ENCODE measurements at places on chromosomes 1 and 21.

- DNase-seq: no peak
These were observed 51.9 kb downstream of the LRRN2 start for GRCh38 chr1:204633665-204634064.

DNA sequence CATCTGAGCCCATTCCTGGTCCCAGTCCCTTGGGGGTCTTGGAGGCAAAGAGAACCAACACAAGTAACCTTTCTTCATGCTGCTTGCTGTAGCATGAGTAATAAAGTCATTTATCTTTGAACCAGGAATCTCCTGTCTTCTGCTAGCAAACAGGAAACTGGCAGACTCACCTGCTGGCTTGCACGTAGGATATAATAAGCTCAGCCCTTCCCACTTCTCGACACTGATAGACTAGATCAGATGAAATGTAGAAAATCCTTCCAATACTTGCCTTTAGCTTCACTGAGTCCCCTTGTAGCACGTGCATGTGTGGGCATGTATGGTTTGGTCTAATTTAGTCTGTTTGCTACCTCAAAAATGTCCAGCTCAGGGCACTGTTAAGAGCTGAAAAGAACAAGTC lies 6.5 kb upstream of the TFF2 start:
- DNase-seq: no peak

DNA sequence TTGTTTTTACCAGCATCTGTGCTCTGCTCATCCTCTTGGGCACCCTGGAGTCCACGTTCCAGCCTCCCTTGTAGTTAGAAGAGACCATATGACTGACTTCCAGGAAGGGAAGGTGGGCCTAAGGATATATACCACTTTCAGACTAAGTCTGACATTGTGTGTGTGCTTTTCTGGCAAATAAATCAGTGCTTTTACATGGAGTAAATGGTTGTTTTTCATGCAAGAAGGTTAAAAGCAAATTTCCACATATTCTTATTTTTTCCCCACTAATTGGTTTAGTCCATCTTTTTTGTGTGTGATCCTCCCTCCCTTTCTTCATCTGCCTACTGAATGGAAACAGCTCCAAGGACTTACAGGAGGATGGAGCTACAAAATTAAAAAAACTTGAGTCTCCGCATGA lies 119.8 kb downstream of the TBX15 start:
- no peak for DNase-seq

- no peak for DNase-seq
These were observed 111.1 kb downstream of the NAV1 start for GRCh38 chr1:201649761-201650622.

DNA sequence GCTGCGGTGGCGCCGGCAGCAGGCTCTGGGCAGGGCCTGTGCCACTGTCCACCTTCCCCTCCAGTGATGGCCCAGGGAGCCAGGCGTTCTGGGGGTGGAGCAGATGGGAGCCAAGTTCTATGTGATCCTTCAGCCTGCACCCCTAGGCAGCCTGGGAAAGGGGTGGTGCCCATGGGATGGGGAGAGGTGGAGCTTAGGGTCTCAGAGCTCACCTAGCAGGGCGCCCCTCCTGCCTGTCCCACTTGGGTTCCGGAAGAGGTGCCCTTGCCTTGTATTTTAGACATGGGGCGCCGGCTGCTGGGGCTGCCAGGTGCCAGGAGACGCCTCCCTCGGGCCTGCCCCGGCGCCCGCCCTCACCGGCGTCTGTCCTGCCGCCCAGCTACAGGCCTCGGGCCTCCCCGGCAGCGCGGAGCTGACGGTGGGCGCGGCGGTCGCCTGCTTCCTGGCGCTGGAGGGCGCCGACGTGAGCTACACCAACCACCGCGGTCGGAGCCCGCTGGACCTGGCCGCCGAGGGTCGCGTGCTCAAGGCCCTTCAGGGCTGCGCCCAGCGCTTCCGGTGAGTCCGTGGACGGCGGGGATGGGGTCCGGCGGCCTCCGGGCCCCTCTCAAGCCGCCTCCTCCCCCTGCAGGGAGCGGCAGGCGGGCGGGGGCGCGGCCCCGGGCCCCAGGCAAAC lies 3.1 kb upstream of the MMP23B start:
- peak; percentile 38 for DNase-seq

DNA sequence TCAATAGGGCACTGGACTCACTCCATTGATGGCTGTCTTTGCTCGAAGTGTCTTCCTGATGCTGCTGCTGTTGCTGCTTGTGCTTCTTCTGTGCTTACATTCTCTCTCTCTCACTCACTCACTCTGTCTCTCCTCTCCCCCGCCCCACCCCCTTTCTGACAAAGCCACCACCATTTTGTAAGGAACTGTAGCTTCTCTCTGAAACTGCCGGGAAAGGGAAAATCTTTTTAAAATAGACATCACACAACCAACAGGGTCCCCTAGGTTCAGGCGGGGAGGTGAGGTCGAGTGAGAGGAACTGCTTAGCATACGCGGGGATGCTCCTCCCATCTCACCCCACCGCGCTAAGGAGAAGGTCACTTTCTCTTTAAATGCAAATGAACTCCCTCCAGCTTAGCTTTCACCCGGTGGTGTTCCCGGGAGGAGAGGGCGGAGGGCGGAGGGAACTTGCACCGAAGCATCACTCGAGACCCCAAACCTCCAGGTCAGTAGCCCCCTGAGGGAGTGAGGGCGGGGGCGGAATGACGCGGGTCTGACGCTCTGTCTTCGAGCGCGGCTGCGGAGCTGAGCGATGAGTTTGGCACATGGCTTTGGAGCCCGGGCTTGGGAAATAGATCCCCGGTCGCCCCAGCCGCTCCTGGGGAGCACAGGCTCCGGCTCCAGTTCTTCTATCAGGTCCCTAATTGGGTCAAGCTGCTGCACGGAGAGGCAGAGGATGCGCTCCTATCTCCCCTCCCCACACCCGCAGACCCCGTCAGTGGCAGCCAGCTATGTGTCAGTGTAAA lies at the start of gene CCDC28B:
Gene CCDC28B (plus strand): TSS at position 370 of the 785 bp plus-strand sequence. CDS start 1,341 bp downstream, outside the sequence.
- peak; percentile 48 for DNase-seq

DNA sequence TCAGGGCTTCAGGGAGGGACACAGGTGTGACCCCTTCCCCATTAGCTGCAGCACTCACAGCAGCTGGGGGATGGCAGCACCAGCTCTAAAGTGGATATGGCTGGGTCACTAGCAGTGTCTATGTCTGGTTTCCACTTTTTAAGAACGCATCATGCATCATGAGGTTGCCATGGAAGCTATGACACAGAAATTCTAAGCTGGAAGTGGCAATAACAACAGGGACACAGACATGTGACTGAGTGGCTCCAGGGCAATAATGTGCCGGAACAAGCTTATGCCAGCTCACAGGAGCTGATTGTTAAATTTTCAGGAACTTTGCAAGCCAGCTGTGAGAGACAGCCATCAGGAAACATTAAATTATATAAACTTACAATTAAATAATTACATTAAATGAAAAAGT lies 51.2 kb upstream of the NFASC start:
- DNase-seq: no peak

- no peak for DNase-seq
These were observed 84.5 kb downstream of the RPS6KC1 start for GRCh38 chr1:213135572-213135971.

DNA sequence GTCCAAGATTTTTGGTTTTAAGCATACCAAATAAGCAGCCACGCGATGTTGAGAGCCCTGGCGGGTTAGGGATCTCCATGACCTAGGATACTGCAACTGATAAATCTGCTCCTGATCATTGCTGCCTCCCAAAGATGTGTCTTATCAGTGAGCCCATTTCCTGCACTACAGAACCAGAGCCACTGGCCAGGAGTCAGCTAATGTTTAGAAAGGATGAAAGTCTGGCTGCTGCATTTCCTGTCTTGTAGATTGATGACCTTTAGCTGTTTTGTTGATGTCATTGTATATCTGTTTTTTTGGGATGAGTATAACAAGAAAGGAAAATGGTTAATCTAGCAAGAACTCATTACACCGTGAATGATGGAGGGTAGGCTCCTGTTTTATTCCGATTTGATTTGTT lies 74.5 kb downstream of the C1orf21 start:
- no peak for DNase-seq

DNA sequence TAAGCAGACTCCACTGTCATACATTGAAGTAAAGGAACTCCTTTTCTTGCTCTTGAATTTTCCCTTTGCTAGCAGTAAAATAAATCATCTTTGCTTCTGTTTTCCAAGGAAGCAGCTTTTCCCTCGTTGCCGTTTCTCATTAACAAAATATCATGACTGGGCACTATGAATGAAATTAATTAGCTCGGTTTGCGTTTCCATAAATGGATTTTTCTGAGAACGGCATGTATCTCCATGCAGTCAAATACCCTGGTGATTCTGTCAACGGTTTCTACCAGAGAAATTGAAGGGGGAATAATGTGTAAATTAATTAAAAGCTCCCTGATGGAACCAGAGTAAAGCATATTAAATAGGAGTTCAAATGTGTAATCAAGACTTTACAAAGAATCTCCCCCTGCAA lies 265.1 kb downstream of the LRRC40 start:
- no peak for DNase-seq

GRCh38 chr1:229033480-229033879 lies 237.4 kb upstream of the RAB4A start:
- DNase-seq: no peak

DNA sequence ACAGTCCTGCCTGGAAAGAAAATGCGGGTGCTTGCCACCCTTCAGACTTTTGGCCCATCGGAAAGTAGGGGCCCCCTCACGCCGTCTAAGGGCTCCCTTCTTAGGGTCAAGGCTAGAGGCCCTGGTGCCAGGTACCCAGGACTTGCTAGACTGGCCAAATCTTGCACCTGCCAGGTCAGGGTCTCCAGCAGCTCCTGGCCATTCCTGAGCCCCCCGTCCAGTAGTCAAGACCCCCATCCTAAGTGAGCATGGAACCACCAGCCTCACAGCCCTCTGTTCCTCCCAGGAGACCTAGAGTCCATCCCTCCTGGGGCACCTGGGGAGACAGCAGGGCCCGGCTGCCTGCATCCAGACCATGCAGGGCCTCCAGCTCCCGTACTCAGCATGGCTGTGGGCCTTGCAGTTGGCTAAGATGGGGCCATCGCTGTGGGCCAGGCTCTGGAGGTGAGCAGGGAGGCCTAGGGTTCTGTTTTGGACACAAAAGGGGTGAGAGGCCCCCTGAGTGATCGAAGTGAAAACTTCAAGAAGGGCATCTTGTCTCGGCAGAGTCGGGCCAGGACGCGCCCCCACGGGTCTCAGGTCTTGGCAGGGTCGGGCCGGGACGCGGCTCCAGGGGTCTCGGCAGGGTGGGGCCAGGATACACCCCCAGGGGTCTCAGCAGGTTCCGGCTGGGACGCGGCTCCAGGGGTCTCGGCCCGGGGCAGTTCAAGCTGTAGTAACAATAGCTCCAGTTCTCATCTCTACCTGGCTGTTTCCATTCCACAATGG lies 5.9 kb downstream of the FNDC10 start:
- DNase-seq: no peak

- no peak for DNase-seq
These were observed 38.9 kb downstream of the YY1AP1 start for GRCh38 chr1:155649676-155650075.

DNA sequence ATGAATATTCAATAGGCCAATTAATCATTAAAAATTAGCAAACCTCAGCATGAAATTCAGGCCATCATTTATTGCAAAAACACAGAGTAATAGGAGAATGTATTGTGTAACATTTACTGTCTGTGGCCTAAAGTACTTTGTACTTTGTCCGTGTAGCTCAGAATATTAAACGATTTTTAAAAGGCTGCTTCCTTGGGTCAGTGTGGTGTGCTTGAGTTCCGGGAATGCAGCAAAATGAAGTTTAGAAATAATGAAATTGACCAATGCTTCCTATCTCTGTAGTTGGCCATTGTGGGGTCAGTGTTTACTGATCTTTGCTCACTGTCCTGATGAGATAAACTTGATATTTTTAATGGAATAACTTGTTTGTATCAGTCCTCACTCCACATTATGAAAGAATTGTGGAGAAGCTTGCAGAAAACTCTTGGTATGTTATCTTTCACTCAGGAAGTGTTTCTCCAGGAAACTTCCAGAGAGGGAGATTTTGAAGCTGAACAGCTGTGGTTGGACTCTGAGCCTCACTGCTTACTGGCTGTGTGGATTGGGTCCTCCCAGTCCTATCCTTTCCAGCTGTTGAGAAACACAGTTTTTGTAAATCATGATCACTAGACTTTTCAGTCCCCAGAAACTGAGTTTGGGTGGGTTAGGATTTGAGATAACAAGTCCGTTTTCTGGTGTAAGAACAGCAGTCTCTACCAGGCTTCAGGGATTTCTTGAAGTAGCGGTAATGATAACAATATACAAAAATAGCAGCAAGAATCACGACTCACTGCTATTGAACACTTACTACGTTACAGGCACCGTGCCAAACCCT lies 19.2 kb upstream of the MTARC1 start:
- DNase-seq: no peak

DNA sequence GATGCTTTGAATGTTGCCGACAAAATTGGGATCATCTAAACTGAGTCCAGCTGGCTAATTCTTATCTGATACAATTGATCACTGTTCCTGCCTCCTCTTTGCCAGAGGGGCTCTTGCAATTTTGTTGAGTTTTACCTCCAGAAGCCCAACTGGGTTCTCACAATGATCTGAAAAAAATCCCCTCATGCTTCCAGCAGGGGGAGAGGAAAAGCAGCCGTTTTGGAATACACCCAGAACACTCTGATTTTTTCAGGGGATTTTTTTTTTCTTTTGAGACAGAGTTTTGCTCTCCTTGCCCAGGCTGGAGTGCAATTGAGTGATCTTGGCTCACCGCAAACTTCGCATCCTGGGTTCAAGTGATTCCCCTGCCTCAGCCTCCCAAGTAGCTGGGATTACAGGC lies 13.9 kb upstream of the RERE start:
- no peak for DNase-seq

- DNase-seq: no peak
These were observed 77.7 kb downstream of the GRIK3 start for GRCh38 chr1:36956570-36956969.

GRCh38 chr21:32336711-32337110 lies 38.1 kb downstream of the MRAP start:
- no peak for DNase-seq
